ENCODE measurements at places on chromosomes 1 and 21.

GRCh38 chr1:83029050-83029449 lies 969.9 kb downstream of the TTLL7 start:
- peak; percentile 30 for DNase-seq

GRCh38 chr1:150142083-150142482 lies 7.6 kb upstream of the PLEKHO1 start:
- DNase-seq: no peak

GRCh38 chr1:235643837-235644692 lies 5.5 kb downstream of the GNG4 start:
- no peak for DNase-seq

DNA sequence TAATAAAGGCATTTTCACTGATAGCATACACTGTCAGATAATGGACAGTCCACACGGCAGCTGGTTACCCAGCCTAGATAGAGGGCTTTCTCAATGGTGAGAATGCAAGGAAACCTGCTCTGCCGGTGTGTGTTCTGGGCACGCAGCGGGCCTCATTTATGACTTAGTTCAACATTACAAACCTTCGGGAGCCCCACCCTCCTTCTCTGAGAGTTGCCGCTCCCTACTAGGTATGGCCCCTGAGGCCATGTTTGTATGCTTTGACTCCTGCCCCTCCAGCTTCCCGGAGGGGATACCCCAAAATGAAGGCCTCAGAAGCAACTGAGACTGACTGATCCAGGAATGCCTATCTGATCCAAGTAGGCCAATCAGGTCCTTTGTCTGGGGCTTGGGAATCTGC lies 17.2 kb upstream of the FABP3 start:
- DNase-seq: peak; percentile 21

DNA sequence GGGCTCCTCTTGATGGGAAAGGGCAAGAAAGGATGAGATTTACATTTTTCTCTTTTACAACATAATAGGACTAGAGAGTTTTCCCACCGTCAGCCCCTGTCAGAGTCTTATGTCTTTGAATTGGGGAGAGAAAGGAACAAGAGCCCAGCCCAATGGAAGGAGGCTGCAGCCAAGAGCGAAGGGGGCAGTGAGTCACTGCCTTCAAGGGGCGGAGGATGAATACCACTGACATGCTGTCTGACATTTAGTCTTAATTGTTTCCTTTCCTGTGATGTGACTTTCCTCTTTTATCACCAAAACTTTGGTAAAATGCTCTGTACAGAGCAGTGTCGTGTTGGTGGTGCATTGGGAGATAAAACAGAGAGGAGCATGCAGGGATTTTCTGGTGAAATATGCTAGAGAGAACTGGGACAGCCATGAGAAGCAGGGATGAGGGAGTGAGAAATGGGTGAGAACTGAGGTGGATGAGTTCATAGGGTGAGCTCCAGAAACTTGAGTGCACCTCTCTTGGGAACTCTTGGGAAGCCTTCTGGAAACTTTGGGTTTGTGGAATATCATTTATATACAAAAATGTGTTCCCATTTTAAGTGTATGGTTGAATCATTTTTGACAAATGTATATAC lies 179.9 kb upstream of the FGGY start:
- DNase-seq: peak; percentile 77

DNA sequence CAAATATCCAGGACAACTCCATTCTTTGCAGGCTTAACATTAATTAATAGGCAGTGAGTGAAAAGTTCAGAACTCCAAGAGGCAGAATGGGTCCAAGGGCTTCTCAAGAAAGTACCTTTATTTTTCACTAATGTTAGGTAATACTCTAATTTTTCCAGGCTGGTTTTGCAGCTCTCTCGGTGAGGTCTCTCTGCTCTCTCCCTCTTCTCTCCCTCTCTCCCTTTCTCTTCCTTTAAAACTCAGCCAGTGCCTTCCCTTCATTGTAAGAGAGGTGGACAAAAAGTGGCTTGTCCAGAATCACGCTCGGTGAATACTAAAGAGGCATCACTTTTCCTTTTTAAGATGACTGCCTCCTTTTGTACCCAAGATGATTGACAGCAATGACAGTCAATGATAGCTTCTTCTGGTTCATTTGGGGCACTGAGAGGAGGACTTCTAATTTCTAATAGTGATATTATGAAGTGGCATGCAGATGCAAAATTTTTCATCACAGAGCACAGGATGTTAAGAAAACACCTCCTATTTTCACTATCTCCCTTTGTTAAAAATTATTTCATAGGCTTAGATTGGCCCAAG lies 1.3 kb upstream of the CHI3L1 start:
- DNase-seq: no peak

DNA sequence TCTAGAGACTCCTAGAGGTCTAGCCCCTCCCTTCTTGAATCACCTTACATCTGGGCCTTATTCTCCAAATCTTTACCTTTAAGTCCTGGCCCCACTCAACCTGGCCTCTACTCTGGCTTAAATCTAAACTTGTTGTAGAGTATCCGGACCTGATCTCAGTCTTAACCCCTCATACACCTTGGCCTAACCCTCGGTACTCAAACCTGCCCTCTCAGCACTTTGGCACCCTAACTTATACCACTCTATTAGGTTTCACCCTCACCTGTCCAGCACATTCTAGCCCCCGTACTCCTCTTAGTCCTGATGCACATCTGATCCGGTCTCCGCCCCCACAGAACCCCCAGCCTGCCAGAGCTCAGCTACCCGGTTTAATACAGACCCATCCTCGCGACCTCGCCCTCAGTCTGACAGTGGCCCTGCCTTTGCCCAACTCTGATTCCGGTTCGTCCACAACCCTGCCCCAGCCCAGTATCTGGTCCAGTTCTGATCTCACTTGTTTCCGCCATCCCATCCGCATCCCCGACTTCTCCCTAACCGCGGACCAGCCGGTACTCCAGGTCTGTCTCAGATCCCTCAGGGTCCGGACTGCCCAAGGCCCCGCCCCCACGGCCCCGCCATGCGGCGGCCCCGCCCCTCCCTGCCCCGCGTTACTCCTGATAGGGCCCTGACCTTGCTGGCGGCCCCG lies 1.5 kb downstream of the TRIM62 start:
- no peak for DNase-seq

DNA sequence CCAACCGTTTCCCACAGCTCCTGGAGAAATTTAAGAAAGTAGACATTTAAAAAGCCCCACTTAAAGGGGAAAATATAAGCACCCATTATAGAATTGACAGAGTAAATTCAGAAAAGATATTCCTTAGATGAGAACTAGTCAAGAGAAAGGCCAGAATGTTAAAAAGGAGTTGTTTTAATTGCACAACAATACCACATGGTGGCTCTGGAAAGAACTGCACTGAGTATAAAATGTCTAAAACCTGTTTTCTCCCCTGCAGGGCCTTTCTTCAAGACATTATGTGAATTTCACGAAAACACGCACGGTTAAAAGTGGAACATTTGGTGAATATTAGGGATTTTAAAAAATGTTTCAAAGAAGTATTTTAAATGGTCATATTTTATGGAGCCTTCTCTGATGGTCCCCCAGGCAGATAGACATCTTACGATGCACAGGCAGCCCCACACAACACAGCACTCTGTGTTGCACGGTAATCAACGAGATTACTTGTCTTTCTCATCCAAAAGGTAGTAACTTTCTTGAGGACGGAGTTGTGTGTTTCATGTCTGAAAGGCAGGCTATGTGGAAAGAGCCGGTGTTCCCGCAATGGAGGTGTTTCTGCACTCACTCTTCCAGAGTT lies 101.9 kb downstream of the PRRX1 start:
- peak; percentile 41 for DNase-seq

Data from GM23338 (cell line).